ENCODE measurements at places on chromosomes 1 and 21.

DNA sequence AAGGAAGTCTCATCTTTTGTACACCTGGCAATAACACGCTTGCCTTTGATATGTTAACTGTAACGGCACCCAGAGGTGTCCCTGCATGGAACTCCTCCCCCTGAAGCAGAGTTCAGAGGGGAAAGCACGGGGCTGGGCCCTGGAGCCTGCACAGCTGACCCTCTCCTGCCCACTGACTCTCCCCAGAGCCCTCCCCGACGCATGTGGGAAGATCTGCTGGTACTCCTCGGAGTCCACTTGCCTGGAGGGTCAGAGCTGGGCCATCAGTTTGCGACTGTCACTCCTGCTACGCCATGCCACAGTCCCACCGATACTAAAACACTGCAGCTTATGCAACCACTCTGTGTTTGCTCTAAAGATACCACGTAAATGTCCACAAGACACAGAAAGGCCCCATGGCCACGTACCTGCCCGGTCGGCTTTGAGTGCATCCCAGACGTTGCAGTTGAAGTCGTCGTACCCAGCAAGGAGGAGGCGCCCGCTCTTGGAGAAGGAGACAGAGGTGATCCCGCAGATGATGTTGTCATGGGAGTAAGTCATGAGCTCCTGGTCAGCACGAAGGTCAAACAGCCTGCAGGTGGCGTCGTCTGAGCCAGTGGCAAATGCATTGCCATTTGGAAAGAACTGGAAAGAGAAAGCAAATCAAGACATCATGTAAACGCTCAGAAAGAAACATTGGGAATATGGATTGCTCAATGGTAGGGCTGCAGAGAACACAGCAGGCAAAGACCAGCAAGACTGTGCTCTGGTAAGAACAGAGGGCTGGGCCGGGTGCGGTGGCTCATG lies 10.6 kb upstream of the NADK start:
- DNase-seq = no peak

DNA sequence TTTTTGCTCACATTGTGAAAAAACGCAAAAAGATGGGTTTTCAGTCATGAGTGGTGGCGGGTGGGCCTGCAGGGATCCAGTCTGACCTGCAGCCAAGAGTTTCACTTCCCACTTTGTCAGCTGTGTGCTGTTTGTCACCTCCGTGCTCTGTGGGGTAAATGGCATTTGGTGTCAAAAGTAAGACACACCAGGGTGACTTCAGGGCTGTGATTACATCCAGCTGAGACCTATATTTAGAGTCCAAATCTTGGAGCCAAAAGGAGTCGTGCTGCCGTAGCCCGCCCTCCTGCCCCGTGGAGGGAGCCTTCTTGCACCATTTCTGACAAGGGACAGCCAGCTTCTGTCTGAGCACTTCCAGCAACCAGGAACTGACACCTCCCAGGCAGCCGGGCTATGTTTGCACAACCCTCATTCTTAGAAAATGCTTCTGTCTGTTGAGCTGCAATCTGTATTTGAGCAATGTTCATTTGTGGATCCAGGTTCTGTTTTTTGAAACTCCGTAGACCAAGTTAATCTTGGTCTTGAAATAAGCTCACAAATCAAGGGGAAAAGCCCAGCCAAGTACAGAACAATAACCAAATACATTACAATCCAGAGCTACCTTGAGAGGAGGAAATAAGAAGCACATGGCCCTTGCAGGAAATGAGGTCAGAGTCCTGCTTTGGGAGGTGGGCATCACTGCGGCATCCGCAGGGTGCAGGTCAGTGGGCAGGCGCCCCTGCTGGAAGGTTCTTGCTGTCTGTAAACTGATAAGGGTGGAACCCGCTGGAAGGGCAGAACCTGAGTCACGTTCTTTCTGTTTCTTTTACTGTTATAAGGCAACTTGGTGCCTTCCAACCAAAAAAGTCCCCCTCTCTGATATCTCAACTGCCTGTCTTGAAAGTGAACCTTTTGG lies 14.4 kb downstream of the ABCG1 start:
- DNase-seq = peak; percentile 82

- no peak for DNase-seq
Measured at GRCh38 chr1:74480068-74480467, 32.3 kb downstream of the LRRC53 start.

- DNase-seq = no peak
Measured at GRCh38 chr1:208207388-208208131, 36.6 kb downstream of the PLXNA2 start.

- DNase-seq = no peak
Measured at GRCh38 chr1:245583575-245584330, 429.0 kb downstream of the KIF26B start.

DNA sequence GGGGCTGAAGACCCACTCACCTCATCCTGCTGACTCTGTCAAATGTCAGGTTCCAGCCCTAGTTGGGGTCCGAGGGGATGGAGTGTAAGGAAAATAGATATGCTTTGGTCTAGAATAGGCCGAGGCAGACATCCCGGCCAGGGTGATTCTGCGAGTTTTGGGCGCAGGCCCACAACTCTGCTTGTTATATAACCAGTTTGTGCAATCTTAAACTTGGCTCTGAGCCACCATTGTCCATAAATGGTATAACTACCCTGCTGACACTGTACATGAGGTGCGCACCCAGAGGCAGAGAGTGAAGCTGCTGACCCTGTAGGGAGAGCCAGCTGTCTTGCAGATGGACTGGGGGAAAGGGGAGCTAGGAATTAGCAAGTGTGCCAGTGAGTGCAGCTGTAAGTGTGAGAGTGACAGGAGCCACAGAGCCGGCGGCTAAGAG lies 1388.8 kb downstream of the AMY1C start:
- no peak for DNase-seq

GRCh38 chr1:193656841-193657240 lies 470.4 kb upstream of the B3GALT2 start:
- no peak for DNase-seq

DNA sequence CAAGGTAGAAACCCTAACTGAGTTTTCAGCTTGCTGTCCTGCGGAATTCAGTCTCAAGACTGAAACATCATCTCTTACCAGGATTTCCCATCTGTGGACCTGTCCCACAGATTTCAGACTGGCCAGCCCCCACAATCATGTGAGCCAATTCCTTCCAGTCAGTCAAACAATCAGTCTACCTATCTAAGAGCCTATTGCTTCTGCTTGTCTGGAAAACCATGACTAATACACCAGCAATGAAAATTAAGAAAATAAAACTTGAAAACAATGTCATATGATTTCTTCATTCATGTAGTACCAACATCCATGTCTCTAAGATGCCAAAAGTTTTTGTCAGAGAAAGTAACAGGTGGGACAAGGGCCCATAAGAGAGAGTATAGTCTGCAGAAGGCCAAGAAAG lies 57.6 kb upstream of the CRB1 start:
- no peak for DNase-seq

GRCh38 chr1:200896531-200897196 lies 2.0 kb downstream of the INAVA start:
- no peak for DNase-seq

GRCh38 chr1:113663165-113663951 lies 95.9 kb downstream of the PHTF1 start:
- no peak for DNase-seq

GRCh38 chr1:30099587-30100523 lies 623.5 kb downstream of the MATN1 start:
- DNase-seq = no peak

DNA sequence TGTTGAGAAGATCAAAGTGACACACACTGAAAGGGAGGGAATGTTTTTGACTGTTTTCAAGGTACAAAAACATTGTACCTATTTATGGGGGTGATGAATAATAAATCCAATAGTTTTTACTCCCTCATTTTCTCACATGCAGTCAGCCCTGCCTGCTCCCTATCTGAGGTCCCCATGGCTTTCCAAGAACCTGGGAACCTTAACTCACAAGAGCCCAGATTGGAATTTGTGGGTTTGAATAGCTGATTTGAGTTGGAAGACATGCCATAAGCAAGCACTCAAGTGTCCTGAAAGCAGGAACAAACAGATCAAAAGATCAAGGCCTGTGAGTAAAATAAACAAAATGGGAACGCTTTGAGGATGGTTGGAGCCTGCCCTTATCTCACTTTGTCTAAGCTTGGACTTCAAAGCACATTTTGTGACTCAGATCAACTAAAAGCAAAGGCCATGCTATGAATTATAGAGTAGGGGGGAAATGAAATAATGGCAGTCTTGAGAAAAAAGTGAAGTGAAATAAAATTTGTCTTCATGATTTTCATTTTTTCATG lies 136.6 kb downstream of the LYPLAL1 start:
- no peak for DNase-seq

- no peak for DNase-seq
Measured at GRCh38 chr1:201452866-201453265, 16.1 kb downstream of the PHLDA3 start.

All from activated CD4-positive, alpha-beta T cell treated with anti-CD3 and anti-CD28 coated beads, Interleukin-2, amount 50 U/mL, for 16 hours (primary cell).